ENCODE measurements at places on chromosomes 2 and 18.

GRCh38 chr18:49985236-49985635 lies 171.9 kb upstream of the ACAA2 start:
- no peak for DNase-seq

DNA sequence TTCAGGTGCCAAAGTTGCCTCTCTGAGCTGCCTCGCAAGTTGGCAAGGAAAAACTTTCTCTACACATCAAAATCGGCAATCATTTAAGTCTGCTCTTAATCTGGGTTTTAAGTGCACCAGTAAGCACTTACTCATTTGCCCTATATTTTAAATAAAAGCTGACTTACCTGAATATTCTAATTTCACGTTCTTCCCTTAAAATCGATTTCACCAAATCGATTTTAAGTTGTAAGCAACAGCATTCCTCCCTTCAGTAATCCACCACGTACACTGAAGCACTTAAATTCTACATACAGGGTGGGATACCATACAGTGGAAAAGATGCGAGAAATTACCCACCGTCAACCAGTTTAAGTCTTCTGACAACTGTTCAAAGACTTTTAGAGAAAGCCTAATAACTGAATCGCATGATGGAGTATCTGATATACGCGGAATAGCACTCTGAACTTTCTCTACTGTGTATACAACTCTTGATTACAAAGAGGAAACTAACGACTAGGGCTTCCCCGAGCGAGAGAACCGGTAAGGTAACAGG lies 1.6 kb downstream of the PPP3R1 start:
- DNase-seq = no peak

DNA sequence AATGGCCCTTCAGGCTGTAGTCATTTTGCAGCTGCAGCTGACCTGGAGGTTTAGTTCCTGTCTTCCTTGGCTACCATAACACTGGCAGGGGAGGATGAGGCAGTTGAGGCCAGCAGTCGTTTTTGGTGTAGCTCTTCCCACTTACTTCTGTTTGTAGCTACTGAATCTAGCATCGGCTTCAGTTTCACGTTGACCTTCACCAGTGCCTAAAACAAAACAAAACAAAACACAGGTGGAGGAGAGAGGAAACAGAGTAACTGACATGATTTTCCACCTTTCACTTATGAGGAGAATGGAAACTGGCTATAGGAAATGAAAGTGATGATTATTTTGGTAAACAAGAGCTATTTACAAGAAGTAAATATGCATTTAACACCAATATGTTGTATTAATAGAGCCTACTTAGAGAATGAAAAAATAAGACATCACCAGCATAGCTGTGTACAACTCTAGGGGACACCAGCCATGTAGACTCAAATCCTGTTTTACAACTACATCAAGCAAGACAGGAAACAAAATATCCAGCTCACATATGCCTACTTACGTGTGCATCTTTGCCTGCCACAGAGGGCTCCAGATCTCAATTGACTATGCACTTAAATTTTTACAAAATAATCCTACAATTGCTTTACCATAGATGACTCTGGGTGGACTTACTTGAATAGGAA lies 236.9 kb downstream of the AGPS start:
- DNase-seq = no peak

- no peak for DNase-seq
These were observed 180.6 kb downstream of the CLIP4 start for GRCh38 chr2:29295845-29296244.

DNA sequence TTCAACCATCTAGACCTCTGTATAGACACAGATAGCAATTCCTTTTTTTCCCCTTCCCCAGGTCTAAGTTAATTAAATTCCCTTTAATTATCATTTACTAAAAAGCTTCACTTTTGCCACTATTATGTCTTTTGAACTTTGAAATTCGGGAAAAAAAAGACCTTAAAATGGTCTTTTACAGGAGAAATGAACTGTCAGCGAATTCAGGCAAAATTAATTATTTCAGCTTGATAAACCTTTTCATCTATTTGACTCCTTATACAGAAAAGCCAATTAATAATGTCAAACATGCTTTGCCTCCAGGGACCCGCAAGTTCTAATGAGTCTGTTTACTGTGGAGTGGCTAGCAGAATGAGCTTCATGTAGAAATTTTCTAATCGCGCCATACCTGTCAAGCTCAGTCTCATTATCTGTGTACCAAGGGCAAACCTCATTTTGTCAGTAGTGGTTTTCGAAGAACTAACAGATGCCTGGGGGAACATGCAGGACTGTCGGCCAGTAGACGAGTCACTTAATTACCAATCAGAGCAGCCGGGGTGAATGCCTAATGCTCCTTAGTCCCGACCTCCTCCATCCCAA lies 287.7 kb downstream of the INSIG2 start:
- DNase-seq = no peak

DNA sequence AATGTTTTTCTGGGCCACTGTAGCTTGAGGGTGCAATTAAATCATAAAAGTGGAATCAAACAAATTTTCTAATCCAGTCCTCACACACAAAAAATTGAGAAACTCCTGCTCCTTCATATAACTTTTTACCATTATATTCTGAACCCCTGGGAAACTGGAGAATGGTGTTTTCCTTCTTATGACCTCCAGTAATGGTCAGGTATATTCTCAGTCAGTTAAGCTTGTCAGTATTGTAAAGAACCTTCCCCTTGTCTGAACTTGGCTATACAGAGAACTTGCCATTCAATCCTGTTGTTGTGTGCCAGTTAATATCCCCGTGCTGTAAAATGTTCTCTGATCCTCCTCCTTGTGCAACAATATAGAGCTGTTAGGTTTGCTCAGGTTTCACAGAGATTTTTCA lies 39.5 kb downstream of the ZNF804A start:
- no peak for DNase-seq

GRCh38 chr2:191012845-191013681 lies 908 bp downstream of the STAT1 start:
- no peak for DNase-seq

DNA sequence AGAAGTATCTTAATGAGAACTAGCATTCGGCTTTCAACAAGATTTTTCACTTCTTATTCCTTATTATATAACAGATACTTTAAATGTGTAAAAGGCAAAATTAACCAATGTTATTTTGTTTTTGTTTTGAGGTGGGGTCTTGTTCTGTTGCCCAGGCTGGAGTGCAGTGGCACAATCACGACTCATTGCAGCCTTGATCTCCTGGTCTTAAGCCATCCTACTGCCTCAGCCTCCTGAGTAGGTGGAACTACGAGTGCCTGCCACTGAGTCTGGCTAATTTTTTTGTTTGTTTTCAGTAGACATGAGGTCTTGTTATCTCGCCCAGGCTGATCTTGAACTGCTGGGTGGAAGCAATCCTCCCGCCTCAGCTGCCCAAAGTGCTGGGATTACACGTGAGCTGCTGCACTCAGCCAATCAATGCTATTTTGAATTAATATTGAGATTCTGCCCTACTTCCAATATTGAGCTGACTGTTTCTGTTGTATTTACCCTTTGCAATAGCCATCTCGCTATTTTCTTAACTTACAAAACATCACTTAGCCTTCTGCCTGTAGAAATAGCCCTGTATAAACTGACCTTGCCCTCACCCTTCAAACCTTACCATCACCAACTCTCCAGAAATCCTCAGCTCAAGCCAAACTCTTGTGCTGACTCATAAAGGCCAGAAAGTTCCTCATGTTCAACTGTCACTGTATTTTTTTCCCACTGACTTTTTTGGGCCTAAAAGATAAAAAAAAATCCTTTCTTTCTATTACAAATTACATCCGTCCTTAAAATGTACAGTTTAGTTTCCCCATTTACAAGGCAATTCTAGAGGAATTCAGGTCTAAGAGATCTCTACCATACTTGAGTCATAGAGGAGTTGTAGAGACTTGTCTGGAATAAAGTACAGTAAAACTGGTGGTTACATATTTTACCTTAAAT lies 94.3 kb downstream of the OLA1 start:
- no peak for DNase-seq

- DNase-seq = no peak
These were observed 44.0 kb upstream of the LRRTM4 start for GRCh38 chr2:77566131-77566530.

DNA sequence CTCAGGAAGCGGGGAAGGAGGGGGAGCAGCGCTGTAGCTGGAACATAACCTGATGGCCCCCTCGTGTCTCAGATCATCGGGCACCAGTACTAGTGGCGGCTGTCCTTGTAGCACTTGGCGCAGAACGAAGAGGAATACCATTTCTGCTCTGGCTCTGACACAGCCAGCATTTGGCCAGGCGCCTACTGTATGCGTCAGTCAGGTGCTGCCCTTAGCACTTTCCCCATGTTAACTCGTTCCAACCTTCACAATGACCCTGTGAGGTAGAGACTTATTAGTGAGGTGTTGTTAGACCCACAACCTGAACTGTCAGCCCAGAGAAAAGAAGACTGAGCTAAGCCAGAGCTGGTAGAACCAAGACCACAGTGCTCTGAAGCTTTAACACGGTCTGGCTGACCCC lies 47.7 kb upstream of the EML6 start:
- no peak for DNase-seq

- no peak for DNase-seq
These were observed 121.8 kb downstream of the CDC42EP3 start for GRCh38 chr2:37549598-37549997.

- DNase-seq = no peak
These were observed 97.9 kb upstream of the ATP8B1 start for GRCh38 chr18:57900906-57901435.

GRCh38 chr18:76263046-76264005 lies 231.7 kb downstream of the ZNF516 start:
- DNase-seq = no peak

Data from CD4-positive, alpha-beta T cell treated with Interleukin-6 at 100 ng/mL for 8 hours (primary cell).